ENCODE measurements at places on chromosomes 7 and 10. TPM values are rescaled to one million over a fixed set of nuclear protein-coding genes. Genes with fewer than 3 reads are reported as not detected.

Gene NRF1
- total RNA-seq: 29.8 TPM

Gene OPN4
- not detected for total RNA-seq

Gene SUN3
- total RNA-seq: not detected

Gene KAZALD1
- 0.58 TPM for total RNA-seq

Gene FAM171A1
- total RNA-seq: not detected

Gene TMEM196
- not detected for total RNA-seq

Gene MAD1L1
- 54.6 TPM for total RNA-seq

Gene AKR1D1
- total RNA-seq: not detected

Gene GRID1
- not detected for total RNA-seq

Gene PHYHIPL
- not detected for total RNA-seq

Gene CTTNBP2
- 0.49 TPM for total RNA-seq

Gene VIPR2
- not detected for total RNA-seq

Gene NRG3
- not detected for total RNA-seq

Gene ITPRID1
- not detected for total RNA-seq
